ENCODE measurements at places on chromosomes 4 and X.

DNA sequence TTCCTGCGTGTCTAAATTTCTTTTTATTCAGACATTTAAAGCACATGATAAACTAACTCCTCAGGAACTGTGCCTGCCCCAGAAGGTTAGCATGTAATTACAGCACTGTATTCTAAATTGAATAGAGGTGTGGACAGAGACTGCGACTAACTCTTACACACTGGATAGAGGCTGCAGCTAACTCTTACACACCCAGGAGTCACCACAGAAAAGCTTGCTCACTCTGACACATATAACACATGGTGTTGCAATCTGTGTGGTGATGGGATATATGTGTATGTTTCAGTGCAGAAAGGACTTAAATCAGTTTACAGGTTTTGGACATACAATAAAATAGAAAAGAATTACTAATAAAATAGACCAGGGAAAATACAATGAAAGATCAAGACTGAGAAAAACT, 41.5 kb downstream of the SMAD1 start:
- no peak for DNase-seq

- no peak for DNase-seq
Measured at GRCh38 chr4:70277121-70277520, 34.7 kb downstream of the CSN3 start.

DNA sequence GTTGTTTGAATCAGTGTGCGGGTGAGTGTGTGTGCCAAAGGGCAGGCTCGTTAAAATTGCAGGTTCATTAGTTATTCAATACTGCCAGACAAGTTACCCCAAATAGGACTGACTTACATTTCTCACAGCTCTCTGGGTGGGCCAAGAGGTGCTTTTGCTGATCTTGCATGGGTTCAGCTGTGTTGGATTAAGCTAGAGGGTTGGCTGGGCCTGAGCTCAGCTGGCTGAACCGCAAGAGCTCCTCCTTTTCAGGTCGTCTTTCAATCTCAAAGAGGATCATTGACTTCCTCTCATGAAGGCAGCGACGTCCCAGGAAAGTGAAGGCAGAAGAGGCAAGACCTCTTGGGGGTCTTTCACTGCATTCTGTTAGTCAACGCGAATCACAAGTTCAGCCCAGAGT, 343.3 kb upstream of the FRG1 start:
- DNase-seq = no peak

- DNase-seq = no peak
Measured at GRCh38 chr4:108861334-108861733, 98.5 kb upstream of the ETNPPL start.

DNA sequence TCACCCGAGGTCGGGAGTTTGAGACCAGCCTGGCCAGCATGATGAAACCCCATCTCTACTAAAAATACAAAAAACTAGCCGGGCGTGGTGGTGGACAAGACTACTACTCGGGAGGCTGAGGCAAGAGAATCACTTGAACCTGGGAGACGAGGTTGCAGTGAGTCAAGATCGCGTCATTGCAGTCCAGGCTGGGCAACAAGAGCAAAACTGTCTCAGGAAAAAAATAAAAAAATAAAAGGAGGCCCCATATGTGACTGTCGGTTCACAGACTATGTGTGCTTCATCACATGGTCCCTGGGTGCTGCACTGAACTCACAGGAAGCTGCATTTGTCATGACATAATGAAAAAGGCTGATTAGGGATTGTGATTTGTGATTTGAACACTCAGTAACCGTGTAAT, 6.4 kb downstream of the TRIML1 start:
- no peak for DNase-seq

DNA sequence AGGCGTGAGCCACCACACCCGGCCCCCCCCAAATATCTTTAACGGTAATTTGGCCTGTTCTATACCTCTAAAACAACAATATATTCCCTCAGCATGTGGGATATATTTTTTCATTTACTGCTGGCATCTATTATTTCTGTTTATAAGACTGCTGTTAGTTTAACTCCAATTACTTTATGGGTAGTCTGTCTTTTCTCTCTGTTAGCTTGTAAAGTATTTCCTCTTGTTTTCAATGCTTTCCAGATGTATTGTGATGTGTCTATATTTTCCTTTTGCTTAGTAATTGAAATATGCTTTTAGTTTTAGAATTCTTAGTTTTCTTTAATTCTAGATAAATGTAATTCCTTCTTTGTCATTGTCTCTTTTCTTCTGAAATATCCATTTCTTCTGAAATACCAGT, 445.8 kb downstream of the ANKRD50 start:
- no peak for DNase-seq

- no peak for DNase-seq
Measured at GRCh38 chr4:1991596-1992434, 17.0 kb downstream of the NELFA start.

- DNase-seq = no peak
Measured at GRCh38 chrX:17792826-17793225, 55.5 kb downstream of the SCML1 start.

DNA sequence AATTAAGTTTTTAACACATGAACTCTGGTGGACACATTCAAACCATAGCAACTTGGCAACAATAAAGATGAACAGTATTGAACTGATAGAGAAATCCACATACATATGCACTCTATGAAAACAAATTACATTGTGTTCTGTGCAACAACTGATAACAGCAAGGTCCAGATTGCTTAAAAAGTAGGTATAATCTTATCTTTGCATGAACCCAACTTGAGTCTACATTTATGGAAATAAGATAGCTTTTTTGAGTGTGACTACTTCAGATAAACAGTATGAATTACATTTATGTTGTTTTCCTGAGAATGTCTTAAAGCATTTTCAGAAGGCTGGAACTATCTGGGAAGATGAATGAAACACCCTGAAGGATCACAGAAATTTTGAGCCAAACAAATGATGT, 212.6 kb upstream of the GK2 start:
- DNase-seq = no peak

GRCh38 chr4:6614701-6615230, 25.7 kb upstream of the MRFAP1 start:
- no peak for DNase-seq

GRCh38 chrX:125709532-125709931, 389.9 kb downstream of the TEX13C start:
- no peak for DNase-seq

DNA sequence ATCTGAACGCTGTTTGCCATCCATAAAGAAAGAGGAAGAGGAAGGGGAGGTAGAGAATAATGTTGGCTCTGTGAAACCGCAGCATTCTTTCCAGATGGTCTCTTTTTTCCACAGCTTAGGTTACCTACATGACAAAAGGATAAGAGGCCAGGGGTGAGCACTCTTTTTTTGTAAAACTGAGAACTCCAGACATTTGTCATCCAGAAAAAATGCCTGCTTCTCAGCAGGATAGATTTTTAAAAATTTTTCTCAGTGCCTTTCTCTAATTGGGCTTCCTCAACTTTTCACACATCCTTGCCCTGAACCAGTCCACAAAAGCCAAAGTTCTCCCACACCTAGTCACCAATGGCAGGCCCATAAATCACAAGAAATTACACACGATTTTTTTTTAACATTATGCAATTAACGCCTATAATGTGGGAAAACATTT, 158.1 kb upstream of the TENM3 start:
- no peak for DNase-seq

DNA sequence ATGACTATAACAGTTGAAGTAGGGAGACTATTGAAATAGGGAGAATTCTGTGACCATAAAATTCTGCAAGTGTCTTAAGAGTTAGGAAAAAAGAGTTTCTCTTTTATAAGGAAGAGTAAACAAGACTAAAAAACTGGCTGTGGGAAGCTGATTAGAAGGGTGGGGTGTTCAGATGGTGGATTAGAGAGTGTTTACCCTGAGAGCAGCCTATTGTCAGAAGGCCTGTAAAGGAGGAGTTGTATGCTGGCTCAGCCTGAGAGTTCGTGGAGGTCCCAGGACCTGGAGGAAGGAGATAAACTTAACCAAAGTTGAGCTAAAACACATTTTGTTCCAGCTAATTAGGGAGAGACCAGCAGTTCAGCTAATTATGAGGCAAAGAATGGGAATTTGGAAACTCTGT, 629.7 kb downstream of the PCDH7 start:
- no peak for DNase-seq

DNA sequence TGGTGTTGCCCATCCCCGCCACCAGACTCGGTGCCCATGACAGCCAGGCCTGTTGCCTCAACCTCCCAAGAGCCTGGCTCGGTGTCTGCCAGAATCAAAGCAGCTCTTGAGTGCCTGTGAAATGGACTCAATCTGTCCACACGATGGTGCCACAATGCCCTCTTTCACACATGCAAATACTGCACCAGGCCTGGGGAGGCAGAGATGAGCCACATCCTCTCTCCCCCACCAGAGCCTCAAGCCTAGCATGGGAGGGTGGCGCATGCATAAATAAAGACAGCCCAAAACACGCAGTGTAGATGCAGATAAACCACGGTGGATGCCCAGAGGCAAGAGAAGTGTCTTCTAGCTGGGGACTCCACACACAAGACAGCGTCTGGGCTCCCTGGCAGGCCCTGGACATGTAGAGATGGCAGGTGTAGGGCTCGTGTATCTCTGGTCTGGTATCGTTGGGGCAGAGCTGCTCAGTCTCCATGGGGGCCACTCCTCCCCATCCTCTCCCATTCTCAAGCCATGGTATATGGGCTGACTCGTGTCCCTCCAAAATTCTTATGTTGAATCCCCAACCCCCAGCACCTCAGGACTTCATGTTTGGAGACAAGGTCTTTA, 65.6 kb downstream of the JAKMIP1 start:
- DNase-seq = no peak

- DNase-seq = no peak
Measured at GRCh38 chr4:145618210-145618931, 814 bp upstream of the MMAA start.

DNA sequence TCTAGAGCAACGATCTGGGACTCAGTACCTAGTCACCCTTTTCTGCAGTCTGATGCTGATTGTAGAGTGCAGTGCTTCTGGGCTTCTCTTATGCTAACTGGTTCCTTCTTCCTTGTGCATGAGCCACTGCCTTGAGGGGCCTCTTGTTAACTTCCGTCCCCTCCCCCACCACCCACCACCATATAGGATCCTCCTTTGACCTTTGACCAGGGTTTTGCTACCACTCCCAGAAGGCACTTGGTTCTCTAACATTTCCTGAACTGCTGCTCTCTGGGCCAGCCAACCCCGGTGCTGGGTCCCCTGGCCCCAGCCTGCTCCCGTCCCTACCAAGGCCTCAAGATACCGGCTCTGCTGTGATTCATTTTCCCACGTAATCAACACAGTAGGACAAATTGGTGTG, 104.6 kb upstream of the KLF3 start:
- DNase-seq = no peak

GRCh38 chr4:125140966-125141495, 173.7 kb upstream of the FAT4 start:
- DNase-seq = no peak

- DNase-seq = no peak
Measured at GRCh38 chrX:10259716-10260115, 102.9 kb downstream of the CLCN4 start.

- no peak for DNase-seq
Measured at GRCh38 chrX:130186651-130187050, 14.9 kb downstream of the RAB33A start.

- DNase-seq = no peak
Measured at GRCh38 chr4:100933628-100934027, 413.7 kb downstream of the PPP3CA start.

DNA sequence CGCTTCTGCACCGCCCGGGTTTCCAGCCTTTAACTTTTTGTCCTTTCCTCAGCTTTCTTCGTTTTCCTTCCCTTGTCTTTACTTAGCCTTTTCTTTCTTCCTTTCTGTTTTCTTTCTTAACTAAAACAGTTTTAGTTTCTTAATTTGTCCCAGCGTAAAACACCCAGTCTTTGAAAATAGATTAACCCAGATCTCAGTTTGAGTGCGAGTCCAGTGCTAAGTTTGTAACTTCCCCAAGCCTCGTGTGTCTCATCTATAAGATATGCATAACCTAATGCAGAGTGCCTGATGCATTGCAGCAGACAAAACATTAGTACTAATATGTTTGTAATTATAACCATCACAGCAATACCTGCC, 460 bp upstream of the GEMIN8 start:
- no peak for DNase-seq

- no peak for DNase-seq
Measured at GRCh38 chrX:136779346-136779781, 1.4 kb downstream of the ARHGEF6 start.

DNA sequence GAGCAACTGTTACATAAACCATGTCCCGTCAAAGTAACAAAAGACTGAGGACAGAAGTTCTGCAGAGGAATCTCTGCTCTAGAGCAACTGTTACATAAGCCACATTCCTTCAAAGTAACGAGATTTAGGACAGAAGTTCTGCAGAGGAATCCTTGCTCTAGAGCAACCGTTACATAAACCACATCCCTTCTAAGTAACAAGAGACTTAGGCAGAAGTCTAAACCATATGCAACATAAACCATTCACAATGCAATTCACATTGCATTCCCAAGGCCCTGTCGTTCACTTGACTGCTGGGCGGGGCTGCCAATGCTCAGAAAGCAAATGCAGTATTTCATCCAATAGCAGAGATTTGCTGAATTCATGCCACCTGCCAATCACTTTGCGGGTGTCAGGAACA, 124.4 kb upstream of the PUDP start:
- DNase-seq = no peak

DNA sequence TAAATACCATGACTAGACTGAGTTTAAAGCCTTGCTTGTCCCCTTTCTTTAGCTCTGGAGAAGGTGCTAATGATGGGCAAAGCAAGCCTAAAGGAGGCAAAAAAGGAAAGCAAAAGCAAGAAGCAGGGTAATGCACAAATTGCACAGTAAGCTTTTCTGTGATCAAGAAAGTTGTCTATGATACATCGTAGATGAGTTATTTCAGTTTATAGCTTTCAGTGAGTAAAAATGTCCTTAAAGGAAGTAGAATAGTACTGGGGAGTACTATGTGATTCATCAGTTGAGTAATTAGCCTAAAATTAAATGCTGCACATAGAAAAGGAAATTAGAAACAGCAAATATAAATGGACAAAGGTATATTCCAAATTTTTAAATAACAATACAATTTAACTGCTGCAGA, 50.2 kb upstream of the PDE5A start:
- DNase-seq = no peak

Data from mucosa of gallbladder (tissue), 1 donor.